Activated T-cell treated with anti-CD3 and anti-CD28 coated beads, Interleukin-2, amount 50 U/mL, for 4 hours (primary cell): ENCODE measurements at places on chromosomes 7 and 10. TPM values are rescaled to one million over a fixed set of nuclear protein-coding genes. Genes with fewer than 3 reads are reported as not detected.

DNA sequence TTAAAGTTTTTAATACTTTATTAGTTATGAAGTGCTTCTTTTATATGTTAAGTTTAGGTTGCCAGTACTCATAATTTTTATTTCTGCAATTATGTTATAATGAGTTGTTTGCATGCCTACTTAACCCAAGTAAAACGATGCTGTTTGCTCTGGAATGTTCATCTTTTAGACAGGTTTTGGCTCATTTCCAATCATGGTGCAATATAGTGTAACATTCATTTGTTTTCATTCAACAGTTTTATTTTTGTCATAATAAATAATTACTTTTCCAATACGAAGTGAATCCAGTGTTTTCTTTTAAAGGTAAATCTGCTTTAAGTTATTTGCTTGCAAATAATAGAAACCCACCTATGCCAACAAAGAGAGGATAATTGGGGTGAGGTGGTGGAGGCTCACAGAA, 22.1 kb downstream of the ARL5B start:
- DNase-seq = no peak

Gene IPMK
- 7.8 TPM for total RNA-seq

DNA sequence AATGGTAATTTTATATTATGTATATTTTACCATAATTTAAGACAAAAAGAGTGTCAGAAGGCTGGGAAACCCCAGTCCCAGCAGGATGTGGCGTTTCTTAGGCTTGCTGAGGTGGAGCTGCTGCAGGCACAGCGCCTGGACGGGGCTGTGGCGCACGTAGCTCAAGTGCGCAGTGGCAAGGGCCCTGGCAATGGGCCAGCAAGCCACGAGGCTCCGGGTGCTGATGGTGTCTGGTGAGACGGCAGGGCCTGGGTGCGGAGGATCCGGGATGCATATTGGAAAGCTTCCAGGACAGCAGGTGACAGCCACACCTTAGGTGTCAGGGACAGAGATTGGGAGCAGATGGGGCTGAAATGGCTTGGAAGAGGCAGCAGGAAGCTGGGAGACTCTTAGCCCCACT, 37.2 kb downstream of the CLEC2L start:
- DNase-seq = no peak

- no peak for DNase-seq
Observed at GRCh38 chr10:31071232-31072005, 39.8 kb upstream of the ZNF438 start.

DNA sequence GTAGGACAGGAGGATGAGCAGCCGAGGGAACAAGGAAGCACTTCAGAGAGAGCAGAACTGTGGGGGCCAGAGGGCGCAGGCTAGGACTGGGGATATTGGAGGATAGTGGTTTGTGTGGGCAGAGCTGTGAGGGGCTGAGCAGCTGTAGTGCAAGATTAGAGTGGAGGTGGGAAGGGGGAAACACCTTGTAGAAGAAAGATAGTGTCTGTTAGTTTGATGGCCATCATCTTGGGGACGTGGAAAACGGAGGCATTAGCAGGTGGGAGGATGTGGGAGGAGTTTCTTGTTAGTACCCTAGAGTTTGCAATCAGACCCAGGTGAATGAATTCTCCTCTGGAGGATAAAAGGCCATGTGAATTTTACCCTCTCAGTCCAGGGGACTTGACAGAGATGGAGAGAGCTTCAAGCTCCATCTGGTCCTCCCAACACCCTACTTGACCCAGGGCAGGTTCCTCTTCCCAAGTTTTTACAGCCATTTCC, 34.0 kb downstream of the PRSS2 start:
- no peak for DNase-seq

- DNase-seq = no peak
Observed at GRCh38 chr10:62095181-62096122, 173.2 kb downstream of the RTKN2 start.

DNA sequence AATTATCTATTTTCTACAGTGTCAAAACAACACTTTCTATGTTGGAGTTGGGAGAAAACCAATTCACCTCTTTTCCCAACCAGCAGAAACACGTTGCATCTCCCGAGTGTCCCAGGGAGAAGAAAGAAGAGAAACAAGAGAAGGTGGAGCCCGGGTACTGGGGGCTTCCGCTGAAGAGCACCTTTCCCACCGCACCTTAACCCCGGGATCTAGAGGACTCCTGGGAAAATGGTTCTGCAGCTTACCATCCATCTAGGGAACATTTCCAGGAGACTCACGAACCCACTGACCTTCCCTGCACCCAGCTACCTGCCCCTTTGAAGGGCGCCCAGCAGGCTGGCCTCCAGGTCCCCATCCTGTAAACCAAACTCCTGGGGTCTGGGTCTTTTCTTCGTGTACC, 346.8 kb downstream of the TCERG1L start:
- no peak for DNase-seq

- no peak for DNase-seq
Observed at GRCh38 chr10:72126184-72126871, 38.0 kb upstream of the SPOCK2 start.

- DNase-seq = no peak
Observed at GRCh38 chr10:102435133-102435497, 2.7 kb upstream of the CUEDC2 start.

Gene KCNMA1
- total RNA-seq = 0.10 TPM

Gene AUTS2
- 2.8 TPM for total RNA-seq

DNA sequence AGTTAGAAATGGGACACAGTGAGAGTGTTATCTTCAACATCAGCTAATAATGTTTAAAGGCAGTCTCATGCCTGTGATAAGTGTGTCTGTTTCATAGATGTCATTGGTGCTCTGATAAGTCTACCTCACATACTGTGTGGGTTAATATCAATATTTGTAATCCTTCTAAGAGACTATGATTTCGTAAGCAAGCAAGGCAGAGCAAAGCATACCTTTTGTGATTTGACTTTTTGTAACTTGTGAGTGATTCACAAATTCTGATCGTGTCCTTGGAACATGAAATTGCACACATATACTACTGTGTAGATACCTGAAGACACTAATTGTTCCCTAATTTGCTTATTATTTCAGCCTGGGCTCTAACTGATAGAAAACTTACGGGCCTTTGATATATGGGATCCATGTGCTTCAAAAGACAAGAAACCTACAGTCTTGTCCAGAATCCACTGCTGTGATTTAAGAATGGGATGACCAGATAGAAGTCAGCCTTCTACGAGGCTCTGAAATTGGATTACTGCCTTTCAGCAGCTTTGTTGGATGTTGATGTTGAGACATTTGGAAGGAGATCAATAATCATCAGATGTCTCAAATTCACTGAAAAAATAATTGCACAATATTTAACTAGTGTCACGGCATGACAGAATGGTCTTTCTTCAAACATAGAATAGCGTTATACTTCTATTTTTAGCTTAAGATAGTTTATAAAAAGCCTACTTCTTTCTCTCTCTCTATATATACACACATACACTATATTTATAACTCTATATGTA, 63.2 kb upstream of the KLF6 start:
- DNase-seq = no peak

DNA sequence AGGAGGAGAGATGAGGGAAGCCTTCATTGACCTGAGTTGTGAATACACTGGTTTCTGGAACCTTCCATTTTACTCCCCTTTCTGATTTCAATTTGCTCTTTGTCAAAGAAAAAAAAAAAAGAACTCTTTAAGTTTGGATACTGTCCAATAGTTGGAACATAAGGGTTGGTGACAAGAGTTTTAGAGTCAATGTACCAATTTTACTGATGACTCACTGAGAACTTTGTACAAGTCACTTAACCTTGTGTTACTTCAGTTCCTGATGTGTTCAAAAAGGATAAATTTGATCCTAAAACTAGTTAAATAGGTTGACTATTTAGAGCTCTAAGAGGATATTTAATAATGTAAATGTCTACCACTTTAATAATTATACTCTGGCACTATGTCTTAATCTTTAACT, 4.1 kb upstream of the CDK14 start:
- no peak for DNase-seq
